ENCODE measurements at places on chromosomes 12 and 14. TPM values are rescaled to one million over a fixed set of nuclear protein-coding genes. Genes with fewer than 3 reads are reported as not detected.

The AQP2 gene
- total RNA-seq: not detected

The CLBA1 gene
- total RNA-seq: 2.4 TPM

The FAM161B gene
- total RNA-seq: 3.4 TPM

The FSCB gene
- total RNA-seq: 0.15 TPM

The DDX54 gene
- 60.4 TPM for total RNA-seq

The PLEKHA5 gene
- total RNA-seq: 52.7 TPM

Measured in gastroesophageal sphincter (tissue), 4 donors.